ENCODE measurements at places on chromosomes 12 and 14.

DNA sequence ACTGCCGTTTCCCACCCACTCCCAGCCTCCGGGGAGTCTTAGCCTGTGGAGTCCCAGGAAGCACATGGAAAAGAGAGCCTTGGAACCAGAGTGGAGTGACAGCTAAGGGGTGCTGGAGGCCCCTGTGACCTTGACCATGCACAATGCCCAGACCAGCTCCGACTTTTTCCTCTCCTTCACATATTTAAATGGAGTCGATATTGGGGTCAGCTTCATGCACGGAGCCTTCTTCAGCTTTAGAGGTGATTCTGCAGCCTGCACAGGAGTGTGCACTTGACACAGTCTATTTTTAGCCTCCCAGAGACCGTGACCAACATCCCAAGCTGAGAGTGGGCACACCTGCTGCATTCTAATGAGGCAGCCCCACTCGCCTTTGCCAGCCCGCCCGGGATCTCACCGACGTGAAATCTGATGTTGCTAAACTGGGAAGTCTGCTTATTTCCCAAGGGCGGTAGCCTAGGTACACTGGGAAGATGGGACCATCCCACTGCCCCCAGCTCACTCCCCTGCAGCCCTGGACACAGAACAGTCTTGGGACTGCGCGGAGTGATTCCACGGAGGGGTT lies 47.5 kb downstream of the PRMT8 start:
- no peak for DNase-seq

DNA sequence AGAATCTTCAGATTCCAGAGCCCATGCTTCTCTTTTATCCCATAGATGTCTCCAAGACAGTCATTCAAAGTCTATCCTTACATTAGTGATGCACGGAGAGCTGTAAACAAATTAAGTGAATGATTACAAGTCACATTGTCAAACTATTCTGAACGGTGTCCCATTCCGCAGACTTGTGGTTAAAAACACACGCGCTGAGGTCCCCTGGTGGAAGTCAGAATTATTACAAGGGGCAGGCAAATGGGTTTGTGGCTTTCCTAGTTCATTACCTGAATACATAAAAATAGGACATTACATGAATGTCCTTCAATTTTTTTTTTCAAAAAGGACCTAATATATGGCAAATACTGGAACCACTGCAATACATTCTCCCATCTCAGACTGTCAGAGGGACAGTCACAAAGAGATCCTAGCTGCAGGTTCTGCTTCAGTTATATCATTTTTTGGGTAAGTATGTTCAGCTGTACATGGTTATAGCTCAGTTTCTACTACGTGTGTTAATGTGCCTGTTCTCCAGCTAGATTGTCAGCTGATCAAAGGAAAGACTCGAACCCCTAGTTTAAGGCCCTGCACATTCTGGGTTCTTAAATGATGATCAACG lies 53.1 kb upstream of the STON2 start:
- DNase-seq, result no peak

DNA sequence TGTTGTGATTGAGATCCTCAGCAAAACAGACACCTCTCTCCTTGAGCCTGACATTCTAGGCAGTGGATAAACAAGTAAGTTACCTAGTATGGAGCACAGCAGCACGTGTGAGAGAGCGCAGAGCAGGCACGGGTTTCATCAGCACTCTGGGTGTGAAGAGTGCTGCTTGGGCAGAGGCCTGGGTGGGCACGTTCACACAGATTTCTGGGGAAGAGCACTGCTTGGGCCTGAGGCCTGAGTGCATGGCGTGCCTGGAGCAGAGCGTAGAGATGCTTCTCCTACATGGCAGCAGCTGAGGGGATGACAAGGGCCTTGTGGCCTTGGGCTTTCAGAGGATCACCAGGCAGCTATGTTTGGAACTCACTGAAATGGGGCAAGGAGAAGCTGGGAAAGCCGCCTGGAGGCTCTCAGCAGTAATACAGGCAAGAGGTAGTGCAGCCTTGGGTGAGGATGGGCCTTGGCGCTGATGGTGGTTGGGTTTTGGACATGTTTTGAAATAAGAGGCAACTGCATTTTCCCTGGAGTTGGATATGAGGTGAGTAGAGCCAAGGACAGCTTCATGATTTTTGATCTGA lies 17.6 kb downstream of the CKB start:
- no peak for DNase-seq

GRCh38 chr14:20723488-20723887 lies 22.2 kb upstream of the EDDM3A start:
- no peak for DNase-seq

- DNase-seq, result no peak
Observed at GRCh38 chr12:12185414-12185813, 81.4 kb downstream of the LRP6 start.

GRCh38 chr14:56782711-56783110 lies 27.6 kb downstream of the OTX2 start:
- DNase-seq, result no peak

DNA sequence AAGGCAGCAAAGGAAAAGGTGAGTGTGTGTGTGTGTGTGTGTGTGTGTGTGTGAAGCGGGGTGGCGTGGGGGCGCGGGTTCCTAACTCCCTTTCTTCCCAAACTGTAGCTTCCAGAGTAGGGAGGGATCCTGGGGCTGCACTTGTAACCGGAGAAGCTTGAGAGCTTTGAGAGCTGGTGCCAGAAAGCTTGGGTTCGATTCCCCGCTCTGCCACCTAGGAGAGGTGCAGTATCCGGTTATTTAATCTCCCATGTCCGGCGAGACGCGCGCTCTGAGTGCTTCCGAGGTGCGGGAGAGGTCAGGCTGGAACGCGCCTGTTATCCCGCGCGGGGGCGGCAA lies 7.2 kb upstream of the RACGAP1 start:
- DNase-seq, result no peak

DNA sequence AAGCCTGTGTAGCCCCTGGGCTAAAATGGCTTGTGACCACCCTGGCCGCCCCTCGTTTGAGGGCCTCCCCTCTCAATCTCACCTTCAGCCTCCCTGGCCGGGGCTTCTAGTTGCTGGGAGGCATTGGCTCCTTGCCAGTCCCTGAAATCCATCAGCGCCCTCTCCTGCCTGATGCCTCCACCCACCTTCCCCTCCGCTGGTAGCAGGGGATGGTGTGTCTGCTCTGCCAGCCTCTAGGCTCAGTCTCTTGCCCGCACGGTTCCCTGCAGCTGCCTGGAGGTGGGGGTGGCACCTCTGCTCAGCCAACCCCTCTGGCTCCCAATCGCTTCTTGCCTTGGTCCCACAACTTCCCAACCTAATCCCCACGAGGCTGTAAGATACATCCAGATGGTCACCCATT lies 167.9 kb downstream of the PHETA1 start:
- DNase-seq, result no peak

- DNase-seq, result no peak
Observed at GRCh38 chr12:130966443-130967030, 12.8 kb downstream of the ADGRD1 start.

DNA sequence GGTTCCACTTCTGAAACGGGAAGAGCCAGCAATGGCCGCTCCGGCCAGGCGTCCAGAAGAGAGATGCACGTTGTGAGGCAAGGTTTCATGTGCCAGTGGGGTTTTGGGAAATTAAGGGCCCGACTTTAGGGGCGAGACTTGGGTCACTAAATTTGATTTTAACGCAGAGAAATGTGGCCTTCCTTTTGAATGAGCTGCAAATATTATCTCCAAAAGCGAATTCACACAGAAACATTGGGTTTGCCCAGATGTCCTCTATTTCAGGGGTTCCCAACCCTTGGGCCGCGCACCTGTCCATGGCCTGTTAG lies 2.3 kb upstream of the RNASE4 start:
- DNase-seq, result no peak

GRCh38 chr12:98594050-98594835 lies 757 bp downstream of the SLC25A3 start:
- no peak for DNase-seq

GRCh38 chr12:87274594-87275245 lies 754.5 kb downstream of the C12orf50 start:
- DNase-seq, result no peak

DNA sequence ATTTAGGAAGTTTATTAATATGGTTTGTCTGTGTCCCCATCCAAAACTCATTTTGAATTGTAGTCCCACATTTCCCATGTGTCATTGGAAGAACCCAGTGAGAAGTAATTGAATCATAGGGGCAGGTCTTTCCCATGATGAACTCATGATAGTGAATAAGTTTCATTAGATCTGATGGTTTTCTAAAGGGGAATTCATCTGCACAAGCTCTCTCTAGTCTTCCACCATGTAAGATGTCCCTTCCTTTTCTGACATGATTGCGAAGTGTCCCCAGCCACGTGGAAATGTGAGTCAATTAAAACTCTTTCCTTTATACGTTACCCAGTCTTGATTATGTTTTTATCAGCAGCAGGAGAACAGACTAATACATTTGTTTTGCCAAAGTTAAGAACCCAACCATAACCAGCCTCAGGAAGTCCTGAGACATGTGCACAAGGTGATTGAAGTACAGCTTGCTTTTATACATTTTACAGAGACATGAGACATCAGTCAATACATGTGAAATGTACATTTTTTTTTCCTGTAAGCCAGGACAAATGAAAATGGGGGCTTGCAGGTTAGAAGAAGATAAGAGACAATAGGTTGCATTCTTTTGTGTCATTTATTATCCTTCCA lies 1136.7 kb downstream of the TMEM121 start:
- DNase-seq, result no peak

DNA sequence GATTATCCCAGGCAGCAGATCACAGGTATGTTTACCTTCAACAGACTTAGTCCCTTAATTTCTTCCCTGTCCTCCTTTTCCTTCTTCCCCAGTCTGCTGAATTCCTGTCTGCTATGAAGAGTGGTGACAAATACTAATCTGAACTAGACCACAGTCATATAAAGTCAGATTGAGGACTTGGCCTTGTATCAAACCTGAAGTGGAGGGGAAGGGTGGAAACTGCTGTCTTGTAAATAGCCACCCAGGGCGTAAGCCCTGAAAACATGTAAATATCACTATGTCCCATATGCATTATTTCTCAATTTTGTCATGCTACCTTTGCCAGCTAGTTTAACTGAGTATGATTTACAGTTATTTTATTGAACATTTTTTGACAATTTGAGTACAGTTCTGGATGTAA lies 368.0 kb downstream of the CCDC91 start:
- no peak for DNase-seq

DNA sequence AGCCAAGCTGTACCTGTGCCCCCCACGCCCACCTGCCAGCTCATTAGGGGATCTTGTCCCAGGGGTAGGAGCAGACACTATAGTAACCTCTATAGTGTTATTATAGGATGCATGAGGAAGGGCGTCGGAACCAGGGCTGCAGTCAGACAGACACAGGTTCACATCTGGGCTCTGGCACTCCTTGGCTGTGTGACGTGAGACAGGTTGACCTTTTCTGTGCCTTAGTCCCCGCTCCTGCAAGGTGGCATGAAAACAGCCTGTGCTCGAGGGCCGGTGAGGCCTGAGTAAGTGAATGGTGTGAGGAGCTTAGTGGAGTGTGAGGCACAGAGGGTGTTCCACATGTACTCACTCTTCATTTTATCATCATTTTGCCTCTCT lies 19.0 kb downstream of the ASB2 start:
- no peak for DNase-seq

- DNase-seq, result no peak
Observed at GRCh38 chr14:96097752-96098151, 58.6 kb downstream of the C14orf132 start.

Measured in brain pericyte (primary cell).